ENCODE measurements at places on chromosomes 5 and 9.

- DNase-seq, result no peak
These were observed 64.3 kb downstream of the RXRA start for GRCh38 chr9:134390537-134390936.

DNA sequence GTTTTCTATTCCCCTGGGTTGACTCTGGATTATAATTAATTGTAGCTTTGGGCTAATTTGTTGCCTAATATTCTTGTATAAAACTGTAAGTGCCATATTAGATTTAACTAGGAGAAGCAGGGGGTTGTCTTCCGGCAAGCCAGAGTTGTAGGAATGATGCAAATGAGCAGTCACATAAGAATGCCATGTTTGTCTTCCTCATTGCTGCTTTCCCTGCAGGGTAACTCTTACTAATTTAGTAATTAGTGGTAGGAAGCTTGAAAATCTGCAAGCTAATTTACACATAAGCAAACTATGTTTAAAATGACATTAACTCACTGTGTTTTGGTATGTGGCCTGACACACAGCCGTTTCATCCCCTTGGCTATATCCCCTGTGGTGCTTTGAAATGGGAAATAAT is 527.8 kb downstream of the KCTD16 start:
- DNase-seq, result no peak

- no peak for DNase-seq
These were observed 342.5 kb downstream of the SPATA31D1 start for GRCh38 chr9:82331079-82331478.

GRCh38 chr9:83424831-83425230 is 113.4 kb downstream of the FRMD3 start:
- DNase-seq, result no peak

DNA sequence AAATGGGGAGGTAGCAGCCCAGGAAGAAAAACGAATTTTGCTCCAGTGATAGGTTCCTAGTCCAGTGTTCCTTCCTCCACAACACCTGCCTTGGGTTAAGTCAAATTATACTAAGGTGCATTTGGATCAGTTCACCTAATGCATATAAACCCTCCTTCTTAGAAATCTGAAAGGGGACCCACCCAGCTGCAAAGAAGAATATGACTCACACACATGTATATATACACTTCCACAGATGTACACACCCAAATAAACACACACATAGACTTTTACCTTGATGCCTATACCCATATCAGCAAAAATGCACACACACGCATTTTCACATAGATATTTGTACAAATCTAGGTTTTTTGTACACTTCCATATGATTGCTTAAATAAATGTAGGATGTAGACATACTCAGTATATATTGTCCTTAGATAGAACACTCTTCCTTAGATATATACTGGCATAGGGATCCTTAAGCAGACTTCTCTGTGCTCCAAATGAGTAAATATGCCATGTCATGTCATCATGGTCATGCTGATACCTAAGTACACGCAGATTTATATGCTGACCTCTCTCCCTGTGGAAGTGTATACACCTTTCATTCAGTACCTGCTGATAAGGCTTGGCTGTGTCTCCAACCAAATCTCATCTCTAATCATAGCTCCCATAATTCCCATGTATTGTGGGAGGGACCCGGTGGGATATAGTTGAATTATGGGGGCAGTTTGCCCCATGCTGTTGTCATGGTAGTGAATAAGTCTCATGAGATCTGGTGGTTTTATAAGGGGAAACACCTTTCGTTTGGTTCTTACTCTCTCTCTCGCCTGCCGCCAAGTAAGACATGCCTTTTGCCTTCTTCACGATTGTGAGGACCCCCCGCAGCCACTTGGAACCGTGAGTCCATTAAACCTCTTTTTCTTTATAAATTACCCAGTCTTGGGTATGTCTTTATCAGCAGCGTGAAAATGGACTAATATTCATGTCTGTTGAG is 10.2 kb downstream of the ADRB2 start:
- no peak for DNase-seq

DNA sequence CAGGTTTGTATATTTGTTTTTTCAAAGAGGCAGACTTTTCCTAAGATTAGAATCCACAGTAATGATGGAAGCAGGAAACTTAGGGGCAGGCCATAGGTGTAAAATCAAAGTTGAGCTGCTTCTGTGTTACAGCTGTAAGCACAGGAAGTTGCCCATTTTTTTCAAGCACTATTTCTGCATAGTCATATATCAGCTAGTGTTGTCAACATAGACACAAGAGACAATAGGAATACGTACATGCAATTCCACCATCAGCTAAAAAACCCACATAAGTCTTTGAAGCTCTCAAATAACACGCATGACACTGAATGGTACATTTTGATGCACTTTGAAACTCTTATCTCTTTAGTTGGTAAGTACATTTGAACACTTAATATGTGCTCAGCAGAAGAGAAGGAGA is 20.2 kb upstream of the SMIM15 start:
- peak; percentile 23 for DNase-seq

DNA sequence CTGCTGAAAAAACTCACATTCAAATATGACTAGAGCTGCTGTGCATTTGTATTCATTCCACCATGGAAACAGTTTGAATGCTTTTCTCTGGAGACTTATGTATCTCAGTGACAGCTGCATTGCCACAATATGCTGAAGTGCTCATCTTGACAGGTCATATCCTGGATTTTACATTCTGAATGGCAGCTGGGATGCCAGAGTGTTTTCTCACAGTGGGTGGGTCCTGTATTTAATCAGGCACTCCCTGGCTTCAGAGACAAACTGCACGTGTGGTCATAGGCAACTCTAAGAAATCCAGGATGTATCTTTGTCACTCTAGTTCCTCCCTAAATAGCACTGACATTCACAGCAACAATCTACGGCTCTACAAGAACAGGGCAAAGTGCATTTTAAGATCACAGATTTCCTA is 75.6 kb downstream of the ST8SIA4 start:
- peak; percentile 96 for DNase-seq

DNA sequence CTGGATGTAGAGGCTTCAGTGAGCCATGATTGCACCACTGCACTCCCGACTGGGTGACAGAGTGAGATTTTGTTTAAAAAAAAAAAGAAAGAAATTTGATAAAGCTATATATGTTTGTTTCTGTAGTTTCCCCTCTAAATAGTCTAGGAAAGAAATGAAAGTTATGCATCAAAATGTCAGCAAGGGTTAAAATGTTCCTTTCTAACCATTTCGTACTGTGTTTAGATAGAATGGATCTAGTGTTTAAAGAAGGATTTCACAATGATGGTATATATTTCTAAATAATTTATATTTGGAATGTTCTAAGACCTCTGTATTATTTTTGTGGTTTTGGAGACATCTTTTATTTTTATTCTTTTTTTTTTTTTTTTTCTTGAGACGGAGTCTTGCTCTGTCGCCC is 22.7 kb downstream of the TEK start:
- DNase-seq, result no peak

DNA sequence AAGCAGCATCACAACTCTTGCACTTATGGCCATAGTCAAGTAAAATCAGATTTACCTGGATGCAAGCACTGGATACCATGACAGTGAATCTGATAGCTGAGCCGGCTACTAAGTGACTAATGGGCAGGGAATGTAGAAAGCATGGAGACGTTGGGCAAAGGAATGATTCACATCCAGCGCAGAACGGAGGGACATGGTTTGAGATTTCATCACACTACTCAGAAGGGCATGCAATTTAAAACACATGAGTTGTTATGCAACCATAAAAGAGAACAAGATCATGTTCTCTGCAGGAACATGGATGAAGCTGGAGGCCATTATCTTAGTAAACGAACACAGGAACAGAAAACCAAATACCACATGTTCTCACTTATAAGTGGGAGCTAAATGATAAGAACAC is 169.1 kb upstream of the PIK3R1 start:
- peak; percentile 49 for DNase-seq

DNA sequence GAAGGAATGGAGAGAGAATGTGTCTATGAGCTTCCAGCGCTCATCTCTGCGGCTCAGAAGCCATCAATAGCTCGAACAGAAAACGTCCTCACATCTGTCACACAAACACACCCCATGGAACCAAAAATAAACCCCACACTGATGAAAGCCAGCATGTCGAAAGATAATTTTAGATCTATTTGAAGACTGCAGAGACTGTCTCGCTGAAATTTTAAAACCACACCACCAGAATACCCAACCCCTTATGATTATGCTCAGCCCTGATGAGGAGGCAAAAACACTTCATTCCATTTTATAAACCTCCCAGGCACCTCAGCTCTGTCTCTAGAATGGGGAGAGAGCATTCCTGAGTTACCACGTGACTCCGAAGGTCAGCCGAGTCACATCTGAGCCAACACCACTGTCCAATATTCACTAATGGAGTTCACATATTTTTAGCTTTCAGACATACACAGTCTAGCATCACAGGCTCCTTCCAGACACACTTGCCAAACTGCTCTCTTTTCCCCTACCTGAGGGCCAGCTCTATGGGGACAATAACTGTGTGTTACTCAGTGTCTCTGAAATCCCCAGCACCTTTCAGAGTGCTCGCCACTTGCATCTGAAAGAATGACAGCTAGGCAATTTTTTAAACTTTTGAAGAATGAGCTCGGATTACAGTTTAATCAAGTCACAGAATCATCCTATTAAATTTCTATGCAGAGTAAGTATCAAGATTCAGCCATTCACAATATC is 63.2 kb downstream of the SERINC5 start:
- no peak for DNase-seq

- DNase-seq, result no peak
These were observed 53.4 kb upstream of the ALDH1B1 start for GRCh38 chr9:38339087-38339486.

GRCh38 chr9:15707000-15707399 is 154.2 kb downstream of the CCDC171 start:
- no peak for DNase-seq

GRCh38 chr9:89483592-89484474 is 14.1 kb downstream of the SEMA4D start:
- DNase-seq, result no peak

- peak; percentile 39 for DNase-seq
These were observed 80.6 kb downstream of the FBXO4 start for GRCh38 chr5:42005561-42006153.

DNA sequence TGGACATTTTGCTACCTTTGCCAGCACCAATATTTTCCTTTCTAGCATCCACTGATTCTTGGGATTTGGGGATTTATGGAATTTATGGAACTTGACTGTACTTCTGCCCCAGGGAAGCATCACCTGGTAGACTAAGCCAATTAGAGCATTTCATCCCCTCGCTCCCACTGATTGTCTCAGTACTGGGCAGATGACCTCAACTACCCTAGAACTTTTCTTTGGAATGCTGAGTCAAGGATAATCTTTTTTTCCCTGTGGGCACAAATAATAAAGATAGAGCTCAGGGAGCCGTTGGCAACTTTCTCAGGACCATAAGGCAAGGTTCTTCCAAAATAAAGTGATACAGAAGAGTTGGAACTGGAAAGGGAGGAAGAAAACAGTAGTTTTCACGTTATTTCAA is 438.4 kb downstream of the PLK2 start:
- no peak for DNase-seq

- DNase-seq, result no peak
These were observed 200.2 kb downstream of the PLK2 start for GRCh38 chr5:58259685-58260152.

DNA sequence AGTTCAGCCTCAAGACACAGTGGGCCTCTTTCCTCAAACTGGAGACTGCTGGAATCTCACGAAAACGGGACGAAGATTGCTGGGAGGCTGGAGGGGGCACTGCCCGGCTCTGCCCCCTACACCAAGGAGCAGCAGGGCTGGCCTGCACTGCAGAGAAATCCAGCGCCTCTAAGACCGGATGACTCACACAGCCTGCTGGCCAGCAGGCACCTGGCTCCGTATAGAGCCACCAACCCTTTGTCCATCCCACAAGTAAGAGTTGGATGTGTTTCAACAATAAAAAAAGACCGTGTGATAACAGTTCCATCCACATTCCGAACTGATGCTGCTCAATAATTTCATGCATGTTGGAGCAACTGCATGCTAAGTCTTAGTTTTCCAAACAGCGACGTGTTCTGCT is 11.5 kb downstream of the CCDC127 start:
- DNase-seq, result no peak

DNA sequence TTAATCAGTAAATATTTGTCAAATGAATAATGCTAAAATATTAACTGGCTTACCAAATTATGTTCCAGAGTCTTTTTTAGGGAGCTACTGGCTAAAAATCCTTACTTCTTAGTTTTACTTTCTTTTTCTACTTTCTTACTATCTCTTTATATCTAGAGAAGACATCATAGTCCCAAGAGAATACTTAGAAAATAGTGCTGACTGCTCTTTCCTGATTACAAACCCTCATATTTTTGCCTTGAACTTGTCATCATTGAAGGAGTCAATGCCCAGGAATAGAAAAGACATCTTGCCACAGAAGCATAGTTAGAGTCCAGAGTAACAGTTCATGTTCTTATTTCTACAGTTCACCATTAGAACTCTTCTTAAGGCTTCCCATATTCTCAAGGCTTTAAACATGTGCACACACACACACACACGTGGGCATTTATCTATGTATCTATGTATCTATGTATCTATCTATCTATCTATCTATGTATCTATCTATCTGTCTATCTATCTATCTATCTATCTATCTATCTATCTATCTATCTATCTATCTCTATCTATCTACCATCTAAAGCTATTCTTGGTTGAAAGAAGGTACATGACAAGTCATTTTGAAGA is 654.3 kb downstream of the ANXA1 start:
- DNase-seq, result no peak

GRCh38 chr9:123411191-123411590 is 55.2 kb downstream of the CRB2 start:
- no peak for DNase-seq

Measured in A673 (cell line).